ENCODE measurements at places on chromosomes 1 and 21.

- no peak for DNase-seq
These were observed 61.5 kb downstream of the ADARB1 start for GRCh38 chr21:45135868-45136267.

DNA sequence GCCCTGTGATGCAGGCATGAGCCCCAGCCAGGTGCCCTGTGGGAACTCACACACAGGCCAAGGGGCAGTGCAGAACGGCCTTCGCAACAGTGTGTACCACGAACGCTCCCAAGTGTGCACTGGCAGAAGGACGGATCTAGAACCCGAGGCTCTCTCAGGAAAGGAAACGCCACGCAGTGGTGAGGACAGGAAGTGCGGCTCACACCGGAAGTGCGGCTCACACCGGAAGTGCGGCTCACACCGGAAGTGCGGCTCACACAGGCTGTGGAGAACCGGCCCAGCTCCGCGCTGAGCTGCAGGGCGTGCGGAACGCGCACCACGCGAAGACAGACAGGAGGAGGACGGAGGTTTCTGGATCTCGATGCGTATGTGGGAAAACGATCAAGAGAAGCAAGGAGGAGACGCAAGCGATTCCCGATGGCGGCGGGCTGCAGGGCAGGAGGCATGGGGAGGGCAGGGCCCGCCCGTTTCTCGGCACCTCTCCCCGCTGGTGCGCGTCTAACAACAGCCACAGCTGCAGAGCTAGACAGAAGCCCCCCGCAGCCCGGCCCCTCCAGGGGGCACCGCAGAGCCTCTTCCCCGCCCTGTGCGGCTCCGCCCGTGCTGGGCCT, 35.9 kb upstream of the TMEM52 start:
- peak; percentile 20 for DNase-seq

- no peak for DNase-seq
These were observed 1.6 kb downstream of the CRYBG2 start for GRCh38 chr1:26352338-26352679.

GRCh38 chr1:113002297-113002696, 46.3 kb upstream of the SLC16A1 start:
- DNase-seq = no peak

DNA sequence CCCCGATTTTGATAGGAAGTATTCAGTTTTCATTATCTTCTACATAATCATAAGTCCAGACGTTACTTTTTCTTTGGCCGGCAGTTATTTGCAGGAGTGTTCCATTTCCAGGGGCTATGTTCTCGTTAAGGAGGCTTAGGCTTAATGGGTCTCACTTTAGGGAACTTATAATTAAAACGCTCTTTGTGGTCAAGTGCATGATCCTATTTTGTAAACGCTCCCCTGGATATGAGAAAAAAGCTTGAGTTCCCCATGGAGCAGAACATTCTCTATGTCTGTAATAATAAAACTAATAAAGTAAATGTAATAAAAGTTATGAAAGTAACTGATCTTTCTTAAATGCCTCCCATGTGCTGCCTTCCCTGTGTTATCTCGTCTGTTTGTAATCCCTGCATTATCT, 48.7 kb upstream of the GPR153 start:
- no peak for DNase-seq

- no peak for DNase-seq
These were observed 12.7 kb upstream of the IKBKE start for GRCh38 chr1:206457408-206458120.

DNA sequence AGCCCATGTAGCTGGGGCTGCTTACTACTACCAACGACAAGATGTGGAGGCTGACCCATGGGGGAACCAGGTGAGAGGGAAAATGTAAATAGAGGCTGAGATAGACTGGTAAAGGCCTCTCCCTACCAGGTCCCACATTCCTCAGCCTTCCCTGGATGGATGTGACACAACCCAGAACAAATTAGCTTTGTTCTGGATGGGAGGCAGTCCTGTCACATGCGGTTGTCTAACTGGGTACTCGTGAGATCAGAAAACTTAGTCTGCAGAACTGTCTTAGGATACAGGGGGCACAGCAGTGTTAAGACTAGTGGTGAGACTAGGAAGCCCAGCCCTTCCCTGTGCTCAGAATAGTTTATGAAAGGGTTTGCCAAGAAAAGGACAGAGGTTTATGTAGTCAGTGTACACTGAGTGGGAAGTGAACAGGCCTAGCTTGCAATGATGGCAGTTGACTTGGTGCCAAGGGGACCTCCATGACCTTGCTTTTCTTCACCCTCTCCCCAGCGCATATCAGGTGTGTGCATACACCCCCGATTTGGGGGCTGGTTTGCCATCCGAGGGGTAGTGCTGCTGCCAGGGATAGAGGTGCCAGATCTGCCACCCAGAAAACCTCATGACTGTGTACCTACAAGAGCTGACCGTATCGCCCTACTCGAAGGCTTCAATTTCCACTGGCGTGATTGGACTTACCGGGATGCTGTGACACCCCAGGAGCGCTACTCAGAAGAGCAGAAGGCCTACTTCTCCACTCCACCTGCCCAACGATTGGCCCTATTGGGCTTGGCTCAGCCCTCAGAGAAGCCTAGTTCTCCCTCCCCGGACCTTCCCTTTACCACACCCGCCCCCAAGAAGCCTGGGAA, 8.4 kb downstream of the MMACHC start:
- no peak for DNase-seq

DNA sequence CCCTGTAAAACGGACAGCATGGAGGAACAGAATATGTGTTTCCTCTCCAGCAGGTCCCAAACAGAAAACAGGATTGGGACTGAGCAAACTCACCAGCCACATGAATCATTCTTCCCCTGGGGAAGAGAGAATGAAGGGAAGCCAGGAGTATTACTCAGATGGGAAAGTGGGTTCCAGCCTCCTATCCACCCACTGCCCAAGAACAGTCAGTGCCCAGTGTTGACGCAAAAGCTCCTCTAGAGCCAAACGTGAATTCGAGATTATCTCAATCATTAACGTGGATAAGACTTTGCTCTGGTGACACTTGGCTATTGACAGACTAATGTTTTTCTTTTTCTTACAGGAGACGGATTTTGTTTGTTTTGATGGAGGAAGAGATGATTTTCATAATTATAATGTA, 9.3 kb downstream of the MIA3 start:
- no peak for DNase-seq
